ENCODE measurements at places on chromosomes 4 and X.

DNA sequence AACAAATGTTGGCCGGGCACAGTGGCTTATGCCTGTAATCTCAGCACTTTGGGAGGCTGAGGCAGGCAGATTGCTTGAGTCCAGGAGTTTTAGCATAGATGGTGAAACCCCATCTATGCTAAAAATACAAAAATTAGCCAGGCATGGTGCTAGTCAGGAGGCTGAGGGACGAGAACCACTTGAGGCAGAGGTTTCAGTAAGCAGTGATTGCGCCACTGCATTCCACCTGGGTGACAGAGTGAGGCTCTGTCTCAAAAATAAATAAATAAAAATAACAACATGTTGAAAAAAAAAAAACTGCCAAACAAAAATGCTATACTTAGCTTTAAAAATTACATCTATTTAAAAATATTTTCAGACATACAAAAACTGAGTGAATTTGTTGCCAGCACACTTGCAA is 374.2 kb upstream of the SMIM31 start:
- no peak for DNase-seq

DNA sequence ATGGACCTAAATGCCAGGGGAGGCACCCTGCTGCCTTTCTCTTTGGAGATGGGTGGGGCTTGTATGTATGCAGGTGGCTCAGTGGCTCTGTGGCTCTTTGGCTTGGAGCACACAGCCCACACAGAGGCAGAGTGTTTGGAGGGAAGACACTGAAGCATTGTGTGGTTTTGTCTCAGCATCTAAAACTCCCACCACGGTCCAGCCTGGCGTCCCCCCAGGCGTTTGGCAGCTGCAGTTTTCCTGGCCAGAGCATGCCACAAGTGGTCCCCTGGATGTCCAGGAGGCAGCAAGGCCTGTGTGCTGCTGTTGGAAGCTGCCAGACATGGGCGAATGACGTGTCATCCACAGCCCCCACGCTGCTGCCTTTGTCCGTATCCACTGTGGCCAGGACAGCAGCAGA is 32.2 kb upstream of the PSAPL1 start:
- DNase-seq: no peak

GRCh38 chr4:83581411-83582288 is 45.7 kb downstream of the GPAT3 start:
- no peak for DNase-seq

DNA sequence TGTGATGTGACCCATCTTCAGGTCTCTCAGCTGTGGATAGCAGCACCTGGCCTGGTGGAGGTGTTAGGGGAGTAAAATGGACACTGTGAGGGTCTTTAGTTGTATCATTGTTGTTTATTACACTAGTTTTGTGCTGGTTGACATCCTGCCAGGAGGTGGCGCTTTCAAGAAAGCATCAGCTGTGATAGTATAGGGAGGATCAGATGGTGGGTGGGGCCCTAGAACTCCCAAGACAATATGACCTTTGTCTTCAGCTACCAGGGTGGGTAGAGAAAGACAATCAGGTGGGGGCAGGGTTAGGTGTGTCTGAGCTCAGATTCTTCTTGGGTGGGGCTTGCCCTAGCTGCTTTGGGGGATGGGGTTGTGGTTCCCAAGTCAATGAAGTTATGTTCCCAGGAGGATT is 162.8 kb downstream of the PPP1R2C start:
- DNase-seq: no peak

GRCh38 chr4:104493081-104493831 is 1.4 kb downstream of the CXXC4 start:
- peak; percentile 9 for DNase-seq

DNA sequence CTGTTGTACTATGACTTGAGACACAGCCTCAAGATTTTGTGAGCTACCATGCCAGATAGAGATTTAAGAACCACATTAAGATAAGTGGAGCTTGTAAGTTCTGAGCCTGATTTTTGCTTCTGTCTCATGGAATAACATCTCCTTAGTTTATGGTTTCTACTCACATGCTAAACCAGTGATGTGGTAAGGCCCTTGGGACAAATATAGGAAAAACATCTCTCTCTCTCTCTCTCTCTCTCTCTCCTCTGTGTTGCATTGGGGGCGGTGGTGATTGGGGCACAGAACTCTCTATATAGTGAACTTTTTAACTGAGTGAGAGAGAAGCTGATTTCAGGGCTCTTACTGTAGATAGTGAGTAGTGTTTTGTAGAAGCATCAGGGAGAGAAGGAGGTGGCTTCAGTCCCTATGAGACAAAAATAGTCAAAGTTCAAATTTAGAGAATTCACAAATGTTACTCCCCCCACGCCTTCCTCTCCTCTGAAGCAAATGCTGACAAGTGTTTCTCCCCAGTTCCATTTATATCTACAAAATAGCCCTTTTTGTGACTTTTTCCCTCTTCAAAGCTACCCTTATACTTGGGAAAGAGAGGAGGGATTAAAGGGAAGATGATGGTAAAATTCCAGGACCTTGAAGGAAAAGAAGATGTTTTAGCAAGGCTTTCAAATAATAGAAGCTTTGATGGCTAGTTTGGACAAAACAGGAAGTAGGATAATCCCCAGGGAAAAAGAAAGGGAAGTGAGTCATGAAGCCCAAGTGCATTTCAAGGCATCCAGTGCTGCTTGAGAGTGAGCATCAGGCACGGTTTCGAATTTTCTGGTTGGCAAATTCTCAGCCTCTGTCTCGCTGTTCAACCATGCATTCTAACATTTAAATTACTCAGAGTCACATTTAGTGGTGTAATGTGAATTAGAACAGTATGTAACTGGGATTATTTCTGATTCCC is 134.3 kb upstream of the AP1S2 start:
- no peak for DNase-seq

- no peak for DNase-seq
Measured at GRCh38 chrX:72609313-72609712, 36.7 kb upstream of the HDAC8 start.

All from H7 (cell line).